ENCODE measurements at places on chromosomes 3 and 15.

DNA sequence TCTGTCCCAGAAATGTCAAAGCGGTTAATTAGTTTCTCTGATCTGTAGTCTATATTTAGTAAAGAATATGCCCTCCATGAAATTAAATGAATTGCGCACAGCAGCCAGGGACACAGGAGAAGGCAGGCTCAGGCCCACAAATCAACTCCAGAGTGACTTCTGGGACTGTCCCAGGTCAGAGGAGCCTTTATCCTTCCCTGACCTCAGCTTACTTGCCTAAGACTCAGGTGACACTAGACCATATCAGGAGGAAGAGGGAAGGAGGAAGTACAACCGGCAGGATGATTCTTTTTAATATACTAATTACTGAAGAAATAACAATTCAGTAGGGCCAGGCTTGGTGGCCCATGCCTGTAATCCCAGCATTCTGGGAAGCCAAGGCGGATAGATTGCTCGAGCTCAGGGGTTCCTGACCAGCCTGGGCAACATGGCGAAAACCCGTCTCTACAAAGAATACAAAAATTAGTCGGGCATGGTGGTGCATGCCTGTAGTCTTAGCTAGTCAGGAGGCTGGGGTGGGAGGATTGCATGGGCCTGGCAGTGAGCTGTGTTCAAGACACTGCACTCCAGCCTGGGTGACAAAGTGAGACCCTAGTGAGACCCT lies 1.8 kb upstream of the GPR15 start:
- no peak for DNase-seq

DNA sequence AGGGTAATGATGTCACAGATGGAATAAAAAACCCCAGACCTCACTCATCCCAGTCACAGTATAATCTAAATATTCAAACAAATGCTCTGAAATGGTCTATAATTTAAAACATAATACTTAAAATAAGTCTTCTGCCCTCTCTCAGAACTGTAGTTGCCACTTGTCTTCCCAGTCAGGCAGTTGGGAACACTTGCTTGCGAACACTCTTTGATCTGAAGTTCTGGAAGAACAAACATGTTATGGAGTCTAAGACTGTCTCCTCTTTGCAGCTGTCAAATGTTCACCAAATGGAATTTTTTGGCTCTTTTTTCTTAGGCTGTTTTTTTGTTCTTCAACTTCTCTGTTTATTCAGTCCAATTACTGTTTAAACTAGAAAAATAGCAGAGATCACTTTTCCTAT lies 711.1 kb upstream of the GOLIM4 start:
- no peak for DNase-seq

- DNase-seq = no peak
Measured at GRCh38 chr3:187694801-187695200, 7.6 kb downstream of the RTP2 start.

DNA sequence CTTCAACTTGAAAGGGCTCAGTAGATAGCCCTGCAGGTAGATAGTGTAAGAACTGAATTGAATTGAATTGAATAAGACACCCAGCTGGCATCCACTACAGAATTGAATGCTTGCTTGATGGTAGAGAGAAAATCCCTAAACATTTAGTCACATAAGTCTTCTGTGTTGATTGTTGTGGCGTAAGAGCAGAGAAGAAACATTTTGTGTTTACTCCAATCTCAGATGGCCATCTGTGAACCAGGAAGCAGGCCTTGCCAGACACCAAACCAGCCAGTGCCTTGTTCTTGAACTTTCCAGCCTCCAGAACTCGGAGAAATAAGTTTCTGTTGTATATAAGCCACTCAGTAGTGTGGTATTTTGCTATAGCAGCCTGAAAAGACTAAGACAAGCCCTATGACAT lies 43.6 kb downstream of the SST start:
- no peak for DNase-seq

- DNase-seq = no peak
Measured at GRCh38 chr3:23219117-23219516, 16.0 kb downstream of the UBE2E2 start.

DNA sequence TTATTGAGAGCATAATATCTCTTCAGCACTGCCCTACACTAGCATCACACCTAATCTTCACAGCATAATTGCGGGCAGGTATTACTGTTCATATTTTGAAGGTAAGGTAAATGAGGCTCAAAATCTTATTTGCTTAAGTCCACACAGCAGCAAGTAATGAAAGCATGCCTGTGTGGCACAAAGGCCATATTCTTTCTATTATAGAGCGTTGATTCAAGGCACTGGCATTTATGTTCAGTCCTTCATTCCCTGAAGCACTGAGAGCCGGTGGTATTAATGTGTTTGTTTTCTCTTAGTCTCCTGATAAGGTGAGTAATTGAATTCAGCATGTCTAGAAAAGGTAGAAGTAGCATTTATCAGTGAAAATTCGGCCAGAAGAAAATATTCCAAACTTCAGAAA lies 231.2 kb downstream of the BBX start:
- DNase-seq = no peak

GRCh38 chr3:167361306-167361705 lies 18.8 kb downstream of the ZBBX start:
- no peak for DNase-seq

DNA sequence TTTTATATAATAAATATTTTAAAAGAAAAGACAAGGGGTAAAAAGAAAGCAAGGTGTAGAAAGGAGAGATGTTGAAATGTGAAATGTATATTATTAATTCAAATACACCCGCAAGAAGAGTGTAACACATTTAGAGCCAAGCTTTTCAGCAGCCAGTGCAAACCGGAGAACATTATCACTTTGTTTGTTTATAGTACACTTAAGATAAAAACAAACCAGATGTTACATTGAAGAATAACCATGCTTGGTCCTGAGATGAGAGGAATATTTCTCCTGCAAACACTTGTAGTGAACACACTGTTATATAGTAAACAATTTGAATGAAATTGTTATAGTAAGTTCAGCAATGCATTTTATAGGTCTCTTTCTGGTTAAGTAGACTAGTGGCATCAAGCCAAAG lies 1441.5 kb downstream of the OTOL1 start:
- no peak for DNase-seq

GRCh38 chr3:34178415-34178814 lies 380.0 kb downstream of the PDCD6IP start:
- DNase-seq = no peak

- no peak for DNase-seq
Measured at GRCh38 chr15:66803182-66803729, 101.2 kb downstream of the SMAD6 start.

- DNase-seq = no peak
Measured at GRCh38 chr15:48671103-48672022, 25.9 kb upstream of the FBN1 start.

- DNase-seq = no peak
Measured at GRCh38 chr3:71080517-71081083, 502.9 kb downstream of the FOXP1 start.

- no peak for DNase-seq
Measured at GRCh38 chr3:52149021-52149420, 5.2 kb downstream of the POC1A start.

DNA sequence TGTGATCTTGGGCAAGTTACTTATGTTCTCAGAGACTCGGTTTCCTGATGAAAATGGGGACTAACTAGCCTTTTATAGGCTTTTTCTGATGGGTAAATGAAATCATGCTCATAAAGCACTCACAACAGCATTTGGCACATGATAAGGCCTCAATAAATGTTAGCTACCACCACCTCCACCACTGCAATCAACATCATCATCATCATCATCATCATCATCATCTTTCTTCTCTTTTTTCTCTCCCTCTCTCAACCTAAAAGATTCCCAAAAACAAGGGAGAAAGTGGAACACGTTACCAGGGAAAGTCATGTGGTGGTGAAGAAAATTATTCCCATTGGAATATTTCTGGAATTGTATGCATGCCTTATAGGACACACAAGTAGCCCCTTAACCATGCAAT lies 33.6 kb upstream of the FEZF2 start:
- DNase-seq = no peak

- no peak for DNase-seq
Measured at GRCh38 chr3:155778462-155778861, 27.6 kb downstream of the C3orf33 start.

- no peak for DNase-seq
Measured at GRCh38 chr3:64408770-64409169, 183.5 kb upstream of the PRICKLE2 start.

DNA sequence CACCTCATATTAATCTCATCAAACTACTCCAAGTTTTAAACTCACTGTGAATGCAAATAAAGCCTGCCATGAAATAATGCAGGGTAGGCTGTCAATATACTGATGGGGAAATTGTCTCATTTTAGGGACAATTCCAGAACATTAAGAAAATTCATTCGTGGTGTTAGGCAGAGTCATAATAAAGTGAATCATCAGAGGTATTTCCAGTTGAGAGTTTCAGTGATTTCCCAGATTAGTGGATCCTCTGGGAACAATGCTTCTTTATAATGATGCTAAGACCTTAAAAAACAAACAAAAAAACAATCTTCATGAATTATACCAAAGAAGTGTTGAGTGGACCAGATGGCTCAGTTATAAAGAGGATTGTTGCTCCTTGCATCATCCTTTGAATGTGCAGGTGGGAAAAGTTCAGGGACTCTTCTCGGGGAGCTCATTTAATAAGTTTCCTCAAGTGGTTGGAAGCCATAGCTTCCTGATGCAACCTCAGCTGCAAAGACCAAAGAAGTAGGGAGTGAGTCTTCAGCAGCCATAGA lies 360.9 kb upstream of the TRIM42 start:
- DNase-seq = no peak

DNA sequence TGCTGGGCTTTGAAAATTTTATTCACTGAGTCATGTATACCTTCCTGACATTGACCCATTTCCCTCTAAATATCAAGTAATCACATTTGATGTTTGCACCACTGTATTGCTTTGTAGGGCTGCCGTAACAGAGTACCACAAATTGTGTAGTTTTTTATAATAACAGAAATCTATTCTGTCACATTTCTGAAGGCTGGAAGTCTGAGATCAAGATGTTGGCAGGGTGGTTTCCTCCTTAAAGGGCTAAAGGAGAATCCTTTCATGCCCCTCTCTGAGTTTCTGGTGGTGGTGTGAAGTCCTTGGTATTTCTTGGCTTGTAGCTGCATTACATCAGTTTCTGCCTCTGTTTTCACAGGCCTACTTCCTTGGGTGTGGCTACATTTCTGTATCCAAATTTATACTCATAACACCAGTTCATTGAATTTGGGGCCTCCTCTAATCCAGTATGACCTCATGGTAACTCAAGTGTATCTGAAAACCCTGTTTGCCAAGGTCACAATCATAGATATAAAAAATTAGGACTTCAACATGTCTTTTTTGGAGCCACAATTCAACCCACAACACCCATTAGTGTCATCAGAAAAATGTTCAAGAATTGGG lies 29.1 kb upstream of the ST6GAL1 start:
- DNase-seq = peak; percentile 35

DNA sequence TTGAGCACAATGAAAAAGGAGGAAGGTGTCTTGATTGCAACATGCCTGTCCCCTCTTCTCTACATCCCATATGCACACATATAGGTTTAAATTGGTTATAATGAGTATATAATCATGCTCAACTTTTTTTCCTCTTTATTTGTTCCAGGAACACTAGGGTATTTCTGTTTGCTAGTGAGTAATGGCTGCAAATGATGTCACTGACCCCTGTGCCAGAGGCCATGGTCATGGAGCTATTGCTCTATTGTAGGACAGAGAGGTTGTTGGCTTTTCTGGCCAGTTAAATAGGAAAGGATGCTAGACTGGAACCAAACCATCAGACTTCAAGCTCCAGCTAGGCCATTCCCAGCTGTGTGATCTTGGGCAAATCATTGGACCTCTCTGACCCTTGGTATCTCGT lies 9.6 kb downstream of the ARHGEF3 start:
- DNase-seq = no peak

- no peak for DNase-seq
Measured at GRCh38 chr3:4834403-4834866, 144.8 kb upstream of the BHLHE40 start.

GRCh38 chr3:125062904-125063618 lies 7.3 kb upstream of the HEG1 start:
- no peak for DNase-seq

- no peak for DNase-seq
Measured at GRCh38 chr3:148500881-148501280, 196.8 kb upstream of the AGTR1 start.

DNA sequence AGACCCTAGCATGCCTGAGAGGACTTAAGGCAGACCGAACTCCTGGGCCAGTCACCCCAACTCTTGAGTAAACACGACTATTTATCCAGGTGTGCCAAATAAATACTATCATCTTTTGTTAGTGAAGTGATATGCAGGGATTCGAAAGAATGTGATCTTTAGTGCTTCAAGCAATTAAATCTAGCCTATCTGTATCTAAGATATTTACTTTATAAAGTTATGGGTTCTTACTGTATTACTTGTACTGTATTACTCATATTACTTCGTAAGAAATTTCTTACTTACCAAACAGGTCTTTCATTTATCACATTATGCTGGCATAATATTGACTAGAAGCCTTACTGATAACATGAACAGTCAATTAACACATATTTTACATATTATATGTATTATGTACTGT lies 211.6 kb upstream of the NECTIN3 start:
- DNase-seq = no peak

- DNase-seq = no peak
Measured at GRCh38 chr3:125316949-125317348, 58.2 kb downstream of the ZNF148 start.

DNA sequence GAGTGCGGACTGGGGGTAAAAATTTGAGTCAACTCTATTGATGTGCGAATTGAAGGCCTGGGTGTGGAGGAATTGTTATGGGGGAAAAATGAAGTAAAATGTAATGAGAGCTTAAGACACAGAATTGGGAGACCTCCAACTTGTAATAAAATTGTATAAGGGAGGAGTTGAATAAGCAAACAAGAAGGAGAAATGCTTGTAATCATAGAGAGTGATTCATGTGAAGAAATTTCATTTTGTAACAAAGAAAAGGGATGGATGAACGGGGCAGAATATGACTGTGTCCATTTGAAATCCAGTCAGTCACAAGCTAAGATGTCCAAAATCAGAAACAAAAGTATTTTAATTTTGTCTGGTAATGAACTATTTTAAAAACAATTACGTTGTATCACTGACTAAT lies 552.3 kb downstream of the NAALADL2 start:
- DNase-seq = no peak

DNA sequence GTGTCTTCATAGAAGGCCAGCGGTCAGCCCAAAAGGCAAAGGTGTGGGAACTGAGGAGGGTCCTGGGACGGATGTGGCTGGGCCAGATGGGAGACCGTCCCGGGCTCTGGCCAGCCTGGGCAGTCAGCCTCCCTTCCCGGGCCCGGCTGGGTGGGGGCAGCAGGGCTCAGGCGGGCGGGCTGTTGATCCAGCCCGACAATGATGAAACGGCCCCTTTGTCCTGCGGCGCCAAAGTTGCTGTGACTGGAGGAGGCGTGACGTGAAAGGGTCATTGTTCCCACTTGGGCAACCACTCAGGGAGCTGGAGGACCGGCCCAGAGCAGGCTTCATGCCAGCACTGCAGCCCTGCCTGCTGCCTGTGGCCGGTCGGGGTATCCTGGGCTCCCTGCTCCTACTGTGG lies 16.5 kb downstream of the DUSP7 start:
- DNase-seq = no peak
